ENCODE measurements at places on chromosomes 12 and 14.

DNA sequence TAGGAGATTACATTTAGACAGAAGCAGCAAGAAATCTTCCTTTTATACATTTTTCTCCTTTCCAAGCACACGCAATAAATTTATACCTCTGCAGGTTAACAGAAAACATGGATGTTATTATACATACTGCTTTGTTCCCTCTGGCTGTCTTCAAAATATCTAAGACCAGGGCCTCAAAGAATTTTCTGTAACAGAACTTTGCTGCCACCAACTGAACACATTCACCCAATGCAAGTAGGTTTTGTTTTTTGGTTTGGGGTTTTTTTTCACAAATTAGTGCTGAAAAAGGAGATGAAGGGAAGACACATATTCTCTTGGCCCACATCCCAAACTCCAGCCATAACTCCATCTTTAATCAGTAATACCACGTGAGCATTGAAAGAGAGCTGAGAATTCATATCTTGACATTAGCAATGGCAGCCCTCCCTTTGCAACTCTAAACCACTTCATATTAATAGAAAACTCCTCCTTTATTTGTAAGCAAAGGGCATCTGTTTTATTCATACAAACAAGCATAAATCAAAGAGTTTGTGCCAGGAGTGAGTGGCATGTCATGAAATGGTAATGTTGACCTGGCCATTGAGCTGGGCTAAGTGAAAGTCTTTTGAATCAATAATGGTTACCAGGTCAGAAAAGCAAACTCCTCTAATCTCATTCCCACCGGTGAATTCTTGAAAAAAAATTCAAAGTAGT, 150.8 kb upstream of the FSCB start:
- no peak for DNase-seq

- DNase-seq = no peak
Observed at GRCh38 chr12:56716458-56716857, 8.6 kb downstream of the NACA start.

GRCh38 chr12:20096430-20096829, 271.9 kb upstream of the PDE3A start:
- no peak for DNase-seq

GRCh38 chr14:63598807-63599206, 42.9 kb downstream of the WDR89 start:
- DNase-seq = no peak

DNA sequence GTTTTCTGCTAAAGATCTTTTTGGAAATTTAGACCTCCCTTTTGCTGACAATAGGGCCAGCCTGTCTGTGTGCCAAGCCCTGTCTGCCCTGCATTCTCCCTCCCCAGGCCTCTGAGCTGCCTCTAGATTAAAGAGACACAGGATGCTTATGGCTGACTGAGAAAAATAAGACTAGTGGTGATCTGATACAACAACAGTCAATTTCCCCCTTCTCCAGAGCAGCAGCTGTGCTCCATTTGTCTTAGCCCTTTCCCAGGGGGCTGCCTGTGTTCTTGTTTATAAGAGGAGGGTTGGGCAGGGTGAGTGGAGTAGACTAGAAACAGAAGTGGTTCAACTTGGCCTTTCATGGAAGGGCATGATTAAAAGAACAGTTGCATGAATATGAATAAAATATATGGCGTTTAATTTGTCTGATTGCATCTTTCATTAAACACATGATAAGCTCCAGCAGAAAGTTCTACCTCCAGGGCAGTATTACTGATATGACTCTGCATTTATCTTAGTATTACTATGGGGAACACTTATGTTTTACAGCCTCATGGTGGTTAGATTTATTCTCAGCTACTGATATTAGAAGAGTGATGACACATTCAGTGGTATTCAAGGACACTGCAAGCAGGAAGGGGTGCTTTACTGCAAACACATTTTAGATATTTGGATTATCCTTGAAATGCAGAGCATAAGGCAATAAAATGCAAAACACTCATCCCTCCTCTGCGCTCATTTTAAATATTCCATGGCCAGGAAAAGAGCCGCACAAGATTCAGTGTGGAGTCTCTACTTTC, 150.2 kb upstream of the CLEC14A start:
- no peak for DNase-seq

DNA sequence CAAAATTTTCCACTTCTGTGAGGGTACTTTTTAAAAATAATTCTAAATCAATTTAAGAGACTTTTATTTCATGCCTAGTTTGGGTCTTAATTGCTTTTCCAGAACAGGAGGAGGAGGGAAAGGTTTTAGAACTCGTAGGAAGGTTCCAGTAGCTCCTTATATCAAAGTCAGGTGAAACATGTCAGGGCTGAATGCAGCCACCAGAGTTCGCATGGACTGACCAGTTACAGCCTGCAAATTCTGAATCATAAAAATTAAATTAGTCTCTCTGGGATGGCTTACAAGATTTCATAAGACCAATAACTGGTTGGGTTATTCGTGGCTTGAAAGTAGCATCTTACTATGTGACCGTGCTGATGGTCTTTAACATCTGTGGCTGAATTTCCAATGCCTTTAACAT, 397 bp downstream of the BDKRB1 start:
- no peak for DNase-seq

GRCh38 chr14:38873941-38874612, 229.0 kb downstream of the SEC23A start:
- DNase-seq = peak; percentile 15

DNA sequence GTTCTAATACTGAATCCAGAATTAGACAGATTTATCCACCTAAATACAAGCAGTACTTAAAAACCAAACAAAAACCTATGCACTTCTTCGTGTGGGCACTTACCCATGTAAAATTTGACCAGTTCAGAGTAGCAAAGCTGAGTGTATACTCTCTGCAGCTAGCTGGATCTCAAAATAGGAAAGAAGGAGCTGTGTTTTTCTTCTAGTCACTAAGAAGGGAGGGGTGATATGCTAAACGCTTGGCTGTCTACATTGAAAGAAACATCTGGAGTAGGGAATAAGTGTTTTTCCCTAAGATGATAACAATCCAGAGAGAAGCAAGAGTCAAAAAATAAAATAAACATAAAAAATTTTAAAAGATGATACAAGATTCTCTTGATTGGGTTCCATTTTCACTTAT, 20.0 kb downstream of the RBMS2 start:
- DNase-seq = no peak

GRCh38 chr12:4908684-4909409, 858 bp upstream of the KCNA1 start:
- no peak for DNase-seq

DNA sequence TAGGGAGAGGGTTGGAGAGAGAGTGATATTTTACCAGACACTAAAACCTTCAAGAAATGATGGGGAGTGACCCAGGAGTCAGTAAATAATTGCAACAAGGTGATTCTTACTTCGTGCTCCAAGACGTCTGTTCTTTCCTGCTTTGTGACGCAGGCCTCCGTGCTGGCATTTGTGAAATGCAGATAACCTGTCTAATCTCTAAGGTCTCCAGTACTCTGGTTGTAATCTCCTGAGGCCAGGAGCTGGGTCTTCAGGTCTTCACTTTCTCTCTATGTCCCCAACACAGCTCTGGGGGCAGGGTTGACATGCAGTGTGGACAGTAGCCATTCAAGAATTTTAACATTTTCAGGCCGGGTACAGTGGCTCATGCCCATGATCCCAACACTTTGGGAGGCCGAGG, 53.1 kb downstream of the CD9 start:
- no peak for DNase-seq

GRCh38 chr12:93896427-93896826, 219.3 kb downstream of the CRADD start:
- no peak for DNase-seq

DNA sequence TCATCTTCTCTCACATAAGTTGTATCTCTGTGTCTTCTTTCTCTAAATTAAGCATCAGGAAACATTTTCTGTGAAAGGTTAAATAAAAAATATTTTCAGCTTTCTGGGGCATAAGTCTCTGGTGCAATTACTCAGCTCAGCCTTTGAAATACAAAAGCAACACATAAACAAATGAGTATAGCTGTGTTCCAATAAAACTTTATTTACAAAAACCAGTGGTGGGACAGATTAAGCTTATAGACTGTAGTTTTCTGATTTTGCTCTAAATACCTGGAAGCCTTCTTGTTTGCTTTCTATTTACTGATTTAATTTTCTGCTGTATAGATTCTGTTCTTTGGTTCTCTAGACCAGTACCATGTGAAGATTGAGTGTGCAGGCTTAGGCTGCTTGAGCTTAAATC, 655.1 kb downstream of the VRK1 start:
- no peak for DNase-seq

GRCh38 chr12:122354958-122355641, 67.4 kb downstream of the CLIP1 start:
- no peak for DNase-seq

DNA sequence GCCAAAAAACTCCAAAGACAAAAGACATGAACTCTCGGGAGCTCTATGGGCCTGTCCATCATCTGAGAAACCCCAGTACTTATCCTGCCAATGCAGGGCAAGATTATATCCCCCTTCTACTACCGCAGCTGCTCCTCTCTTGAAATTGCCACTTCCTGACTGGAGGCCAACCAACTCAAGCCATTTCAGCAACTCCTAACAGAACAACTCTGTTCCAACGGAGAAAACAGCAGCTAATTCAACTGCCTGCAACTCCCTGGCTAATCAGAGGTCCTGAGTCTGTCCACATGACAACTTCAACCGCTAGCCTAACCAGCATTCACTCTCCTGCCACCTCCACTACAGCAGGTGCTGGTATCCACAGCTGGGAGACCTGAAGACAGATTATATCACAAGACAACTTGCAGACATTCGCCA, 24.1 kb downstream of the CEP83 start:
- DNase-seq = no peak
